ENCODE measurements at places on chromosomes 13 and 19. TPM values are rescaled to one million over a fixed set of nuclear protein-coding genes. Genes with fewer than 3 reads are reported as not detected.

The B3GNT8 gene
- total RNA-seq: 0.15 TPM

DNA sequence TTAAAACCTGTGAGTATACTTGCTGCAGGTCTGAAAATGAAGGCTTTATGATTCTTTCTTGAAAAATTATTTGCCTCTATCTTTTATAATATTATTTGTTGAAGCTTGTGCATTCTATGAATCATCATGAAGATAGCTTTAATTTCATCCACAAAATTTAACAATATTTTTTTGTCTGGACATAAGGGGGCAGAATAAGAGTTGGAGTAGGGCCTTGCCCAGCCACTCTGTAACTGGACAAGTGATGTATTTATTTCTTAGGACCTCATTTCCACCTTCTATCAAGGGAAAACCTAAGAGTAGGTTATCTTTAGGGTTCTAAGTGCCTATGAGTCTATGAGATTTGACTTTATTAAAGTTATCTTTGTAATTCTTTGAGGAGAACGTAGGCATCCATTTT is 49.9 kb downstream of the N4BP2L1 start:
- no peak for DNase-seq

- no peak for DNase-seq
These were observed 350.9 kb downstream of the SUCLA2 start for GRCh38 chr13:47650209-47650608.

- no peak for DNase-seq
These were observed 11.6 kb downstream of the MIR17HG start for GRCh38 chr13:91359111-91359510.

GRCh38 chr19:11324079-11324661 is 15.3 kb downstream of the RAB3D start:
- DNase-seq: no peak

DNA sequence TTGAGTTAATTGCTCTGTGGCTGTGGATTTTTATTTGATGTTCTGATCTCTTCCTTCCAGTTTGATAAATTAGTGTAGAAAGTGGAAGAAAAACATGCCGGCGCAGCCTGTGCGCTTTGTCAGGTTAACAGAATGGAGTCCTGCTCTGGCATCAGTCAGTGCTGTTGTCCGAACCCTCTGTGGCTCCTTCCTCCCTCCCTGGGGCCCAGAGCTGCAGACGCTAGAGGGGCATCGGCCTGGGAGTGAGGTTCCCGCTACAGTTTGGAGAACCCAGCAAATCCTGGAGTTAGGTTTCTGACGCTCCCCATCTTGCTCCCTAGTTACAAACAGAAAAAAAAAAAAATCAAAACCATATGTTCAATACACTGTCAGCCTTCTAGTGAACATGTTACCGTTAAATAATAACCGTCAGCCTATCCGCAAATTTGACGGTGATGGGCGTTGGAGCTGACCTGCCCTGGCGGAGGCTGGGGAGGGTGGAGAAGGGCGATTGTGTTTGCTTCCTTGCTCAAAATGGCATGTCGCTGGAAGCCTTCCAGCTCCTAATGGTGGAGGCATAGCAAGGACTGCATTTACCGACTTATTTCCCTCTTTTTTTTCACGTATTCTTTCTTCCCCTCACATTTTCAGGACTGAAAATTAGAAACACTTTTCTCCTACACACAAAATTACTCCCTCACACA is 13.6 kb downstream of the MBNL2 start:
- no peak for DNase-seq
